ENCODE measurements at places on chromosomes 13 and 19.

DNA sequence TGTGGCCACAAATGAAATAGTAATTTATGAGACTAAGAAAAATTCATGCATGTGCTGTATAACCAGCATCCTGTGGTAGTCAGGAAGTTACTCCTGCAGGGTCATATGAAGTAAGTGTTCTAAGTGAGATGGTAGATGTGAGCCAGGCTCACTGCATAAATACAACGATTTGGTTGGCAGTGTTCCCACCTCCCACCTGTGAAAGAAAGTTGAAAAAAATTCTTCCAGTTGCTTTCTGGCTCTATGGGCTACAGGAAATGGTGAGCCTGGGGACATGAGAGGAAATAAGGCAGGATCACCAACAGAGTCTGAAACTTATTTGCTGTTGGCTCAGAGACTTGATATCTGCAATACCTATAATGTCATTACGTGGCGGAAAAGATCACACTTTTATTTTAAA, 301.7 kb upstream of the SPRY2 start:
- no peak for DNase-seq

DNA sequence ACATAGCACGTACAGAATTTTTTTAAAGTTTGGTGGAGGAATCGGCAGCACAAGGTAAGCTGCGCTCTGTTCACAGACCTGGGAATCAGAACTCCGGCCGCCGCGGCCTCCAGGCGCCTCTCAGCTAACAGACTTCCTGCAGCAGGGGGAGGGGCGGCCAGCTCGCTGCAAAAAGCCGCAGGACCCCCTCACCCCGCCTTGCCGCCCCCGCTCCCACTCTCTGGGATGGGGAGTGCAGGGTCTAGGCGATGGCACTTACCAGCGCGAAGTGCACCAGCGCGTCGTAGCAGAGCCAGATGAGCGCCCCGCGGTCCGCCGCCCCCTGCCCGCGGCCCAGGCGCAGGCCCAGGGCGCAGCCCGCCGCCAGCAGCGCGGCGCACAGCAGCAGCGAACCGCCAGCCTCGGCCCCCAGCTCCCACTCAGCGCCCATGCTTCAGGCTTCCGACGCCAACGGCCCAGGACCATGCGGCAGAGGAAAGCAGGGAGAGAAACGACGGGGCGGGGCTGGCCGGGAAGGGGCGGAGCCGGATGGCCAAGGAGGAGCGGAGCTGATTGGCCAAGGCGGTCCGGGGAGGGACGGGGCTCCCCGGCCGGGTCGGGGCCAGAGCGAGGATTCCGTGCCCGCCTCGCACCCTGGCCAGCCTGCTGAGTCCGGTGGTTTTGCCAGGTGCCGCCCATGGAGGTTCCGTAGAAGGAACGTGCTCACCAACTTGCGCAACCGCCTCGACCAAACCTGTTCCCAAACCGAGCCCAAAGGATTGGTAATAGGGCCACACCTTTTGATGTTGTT, at the start of gene EBPL:
TSS of gene EBPL (minus strand) at position 492 of the 790 bp plus-strand sequence. CDS start at position 430, 62 bp downstream.
- DNase-seq, result peak; percentile 87

DNA sequence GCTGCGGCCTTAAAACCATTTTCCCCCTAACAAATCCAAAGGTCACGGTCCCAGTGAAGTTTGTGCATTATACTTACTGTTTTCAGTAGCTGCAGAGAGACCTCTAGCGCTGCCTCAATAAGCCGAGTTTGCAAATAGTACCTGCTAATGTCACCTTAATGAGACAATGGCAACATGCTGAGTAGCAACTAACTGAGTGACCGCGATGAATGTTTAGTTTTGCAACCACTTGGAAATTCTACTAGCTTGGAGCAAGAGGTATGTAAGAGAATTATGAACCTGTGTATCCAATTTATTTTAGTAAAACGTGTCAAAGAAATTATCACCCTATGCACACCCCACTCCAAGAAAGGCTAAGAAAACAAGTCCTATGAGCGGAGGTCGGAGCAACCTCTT, 1.2 kb downstream of the KPNA3 start:
- peak; percentile 24 for DNase-seq

DNA sequence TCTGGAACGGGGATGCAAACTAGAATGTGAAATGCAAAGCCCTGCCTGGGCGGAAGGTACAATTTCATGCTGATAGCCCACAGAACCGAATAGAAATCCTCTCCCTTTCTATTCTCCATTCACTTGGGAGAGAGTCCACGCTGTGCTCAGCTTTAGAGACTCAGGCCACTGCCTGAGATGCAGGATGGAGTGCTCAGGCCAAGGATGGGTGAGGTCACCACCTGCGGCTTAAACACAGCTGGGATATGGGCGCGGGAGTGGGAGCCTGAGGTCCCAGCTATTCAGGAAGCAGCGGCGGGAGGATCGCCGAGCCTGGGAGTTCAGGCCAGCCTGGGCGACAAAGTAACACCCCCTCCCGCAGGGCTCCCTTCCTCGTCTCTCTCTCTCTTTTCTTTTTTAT, 446 bp upstream of the ZNF83 start:
- DNase-seq, result no peak

GRCh38 chr19:1154731-1155351, 19.2 kb downstream of the SBNO2 start:
- no peak for DNase-seq

GRCh38 chr19:48760504-48761205, 5.3 kb downstream of the FGF21 start:
- DNase-seq, result no peak

GRCh38 chr13:110993788-110994187, 78.9 kb upstream of the ANKRD10 start:
- no peak for DNase-seq

GRCh38 chr19:13492128-13492527, 14.2 kb downstream of the CACNA1A start:
- DNase-seq, result no peak

GRCh38 chr13:20990910-20991525, 70.4 kb downstream of the LATS2 start:
- no peak for DNase-seq

GRCh38 chr13:51524829-51525566, 59.3 kb upstream of the WDFY2 start:
- DNase-seq, result no peak

DNA sequence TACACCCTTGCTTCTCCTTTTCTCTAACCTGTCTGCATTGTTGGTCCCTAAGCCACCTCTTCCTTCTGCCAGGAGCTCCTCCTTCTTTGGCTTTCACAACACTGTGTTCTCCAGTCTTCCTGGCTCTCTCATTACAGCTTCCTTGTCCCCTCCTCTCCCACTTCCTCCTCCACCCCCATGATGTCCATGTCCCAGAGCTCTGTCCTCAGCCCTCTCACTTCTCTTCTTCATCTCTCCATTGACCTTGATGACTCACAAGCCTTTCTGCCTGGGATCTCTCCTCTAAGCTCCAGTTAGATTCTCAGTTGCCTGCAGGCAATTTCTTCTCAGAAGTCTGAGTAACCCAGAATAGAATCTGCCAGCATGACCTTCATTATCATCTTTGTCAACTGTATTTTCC, 100.3 kb upstream of the WASF3 start:
- no peak for DNase-seq
